ENCODE measurements at places on chromosomes 4 and X.

- DNase-seq: no peak
Measured at GRCh38 chrX:130846746-130847145, 56.3 kb downstream of the ENOX2 start.

DNA sequence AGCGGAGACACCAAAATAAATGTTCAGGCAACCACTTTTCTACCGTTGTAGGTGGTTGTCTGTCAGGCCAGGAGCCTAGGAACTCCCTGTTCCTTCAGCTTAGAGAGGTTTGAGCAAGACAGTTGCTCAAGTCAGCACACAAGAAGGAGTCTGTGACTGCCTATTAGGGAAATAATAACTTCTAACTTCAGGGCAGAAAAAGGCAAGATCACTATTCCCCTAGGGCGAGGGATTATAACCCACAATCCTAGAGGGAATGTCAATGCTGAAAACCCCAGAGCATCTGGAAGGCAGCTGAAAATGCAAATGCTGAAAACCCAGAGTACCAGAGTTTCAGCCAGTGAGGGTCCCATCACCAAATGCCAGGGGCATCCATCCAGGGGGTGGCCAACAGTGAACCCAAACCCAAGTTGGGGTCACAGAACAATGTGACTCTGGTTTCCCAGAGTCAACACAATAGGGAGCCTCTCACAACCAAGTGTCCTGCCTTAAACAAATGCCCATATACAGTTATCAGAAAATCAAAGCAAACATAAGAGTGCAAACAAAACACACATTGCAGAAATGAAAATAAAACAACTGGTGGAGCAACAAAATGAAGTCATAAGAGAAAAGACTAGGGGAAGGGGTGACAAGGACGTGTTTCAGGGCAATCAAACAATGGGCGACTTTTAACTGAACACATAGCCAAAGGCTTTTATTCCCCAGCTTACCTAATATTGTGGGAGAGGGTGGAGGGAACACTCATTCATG is 27.6 kb downstream of the MORF4L2 start:
- DNase-seq: no peak

- no peak for DNase-seq
Measured at GRCh38 chr4:40355131-40355530, 20.0 kb downstream of the CHRNA9 start.

GRCh38 chrX:28610746-28611145 is 23.5 kb downstream of the IL1RAPL1 start:
- DNase-seq: no peak

DNA sequence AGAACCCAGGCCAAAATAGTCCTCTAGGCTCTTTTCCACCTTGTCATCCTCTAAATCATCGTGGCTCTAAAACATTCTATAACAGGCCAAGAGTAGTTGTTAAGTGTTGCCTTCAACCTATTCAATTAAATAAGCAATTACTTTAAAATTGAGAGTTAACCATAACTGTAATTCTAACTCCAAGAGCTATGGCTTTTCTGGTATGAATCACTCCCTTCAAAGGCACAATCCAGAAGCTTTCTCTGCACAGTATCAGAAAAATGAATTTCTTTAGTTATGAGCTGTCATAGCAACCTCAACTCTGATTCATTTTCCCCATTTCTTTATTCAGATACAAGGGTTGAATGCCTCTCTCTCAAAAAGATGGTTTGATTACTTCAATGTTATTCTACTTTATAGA is 21.7 kb downstream of the INPP4B start:
- no peak for DNase-seq

DNA sequence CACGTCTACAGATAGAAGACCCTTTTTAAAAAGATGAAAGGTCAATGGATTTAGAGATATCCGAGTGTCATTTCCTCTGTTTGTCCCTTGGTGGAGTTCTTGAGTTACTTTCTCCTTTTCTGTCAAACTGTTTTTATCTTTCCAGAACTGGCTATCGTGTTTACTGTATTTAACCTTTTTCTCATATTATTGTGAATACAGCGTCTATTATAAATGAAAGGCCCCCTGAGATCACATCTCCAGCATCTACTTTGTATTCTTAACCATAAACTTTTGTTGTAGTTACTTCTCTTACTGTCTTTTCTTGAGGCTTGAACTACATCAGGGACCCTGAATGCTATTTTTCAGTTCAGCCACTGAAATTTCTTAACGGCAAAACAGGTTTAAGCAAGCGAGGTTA is 4.0 kb upstream of the PCDH7 start:
- peak; percentile 32 for DNase-seq

DNA sequence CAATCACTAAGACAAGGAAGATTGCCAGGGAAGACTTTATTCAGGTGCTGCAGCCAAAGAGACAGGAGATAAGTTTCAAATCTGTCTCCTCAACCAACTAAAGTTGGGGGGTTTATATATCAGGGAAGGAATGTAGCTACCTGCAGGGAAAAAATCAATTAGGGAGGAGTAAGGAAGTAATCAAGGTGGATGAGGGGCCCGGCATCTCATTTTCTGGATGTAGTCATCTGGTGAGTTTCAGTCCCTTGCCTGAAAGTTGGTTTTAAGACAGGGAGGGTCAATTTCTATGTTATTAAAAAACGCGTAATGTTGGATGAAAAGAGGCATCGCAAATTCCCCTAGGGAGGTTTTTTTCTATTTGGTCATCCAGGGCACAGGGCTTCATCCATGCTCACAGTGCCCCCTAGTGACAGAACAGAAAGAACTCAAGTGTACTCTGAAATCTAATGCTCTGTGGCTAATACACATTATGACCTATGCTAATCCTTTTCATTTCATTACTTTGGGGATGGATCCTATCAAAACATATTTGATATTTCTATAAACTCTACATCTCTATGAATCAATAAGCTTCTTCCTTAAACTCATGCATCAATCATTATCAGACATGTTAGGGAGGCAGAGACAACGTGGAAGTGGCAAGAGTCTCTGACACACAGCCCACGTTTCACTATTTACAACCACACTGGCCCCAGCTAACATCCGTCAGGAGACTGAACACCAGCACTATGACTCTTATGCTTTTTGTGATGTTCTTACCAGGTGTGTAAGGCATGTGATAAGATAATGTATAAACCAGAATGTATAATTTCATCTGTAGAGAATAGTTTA is 1577.0 kb upstream of the TENM3 start:
- DNase-seq: peak; percentile 50

DNA sequence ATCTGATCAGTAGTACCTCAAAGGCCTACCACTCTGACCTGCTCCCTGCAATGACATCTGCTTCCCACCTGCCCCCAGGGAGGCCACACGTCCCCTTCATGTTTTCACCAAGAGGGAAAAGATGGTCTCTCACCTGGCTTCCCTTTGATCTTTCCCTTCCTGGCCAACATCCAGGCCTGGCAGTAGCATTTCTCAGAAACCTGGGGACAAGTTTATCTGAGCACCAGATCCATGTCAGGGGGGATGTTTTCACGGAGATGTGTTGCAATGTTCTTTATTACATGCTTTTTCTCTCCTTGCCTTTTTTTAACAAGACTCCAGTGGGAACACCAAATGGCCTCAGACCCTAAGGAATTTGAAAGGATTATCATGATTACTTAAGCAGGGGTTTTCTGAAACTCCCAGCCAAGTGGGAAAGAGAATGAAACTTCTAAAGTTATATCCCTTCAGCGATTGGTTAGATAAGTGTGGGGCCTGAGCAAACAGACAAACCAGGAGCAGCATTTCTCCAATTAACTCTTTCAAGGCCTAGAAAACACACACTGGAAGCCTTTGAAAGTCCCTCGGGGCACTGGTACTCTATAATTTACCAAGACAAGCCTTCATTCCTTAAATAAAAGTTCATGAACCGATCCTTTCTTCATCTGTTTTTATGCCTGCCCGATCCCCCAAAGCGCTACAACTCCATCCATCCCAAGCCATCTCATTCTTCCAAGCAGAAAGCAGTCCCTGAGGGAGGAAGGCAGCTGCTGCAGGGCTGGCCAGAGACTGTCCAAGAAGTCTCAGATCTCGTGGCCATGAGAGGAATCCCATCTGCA is 94.1 kb downstream of the BCOR start:
- DNase-seq: no peak

DNA sequence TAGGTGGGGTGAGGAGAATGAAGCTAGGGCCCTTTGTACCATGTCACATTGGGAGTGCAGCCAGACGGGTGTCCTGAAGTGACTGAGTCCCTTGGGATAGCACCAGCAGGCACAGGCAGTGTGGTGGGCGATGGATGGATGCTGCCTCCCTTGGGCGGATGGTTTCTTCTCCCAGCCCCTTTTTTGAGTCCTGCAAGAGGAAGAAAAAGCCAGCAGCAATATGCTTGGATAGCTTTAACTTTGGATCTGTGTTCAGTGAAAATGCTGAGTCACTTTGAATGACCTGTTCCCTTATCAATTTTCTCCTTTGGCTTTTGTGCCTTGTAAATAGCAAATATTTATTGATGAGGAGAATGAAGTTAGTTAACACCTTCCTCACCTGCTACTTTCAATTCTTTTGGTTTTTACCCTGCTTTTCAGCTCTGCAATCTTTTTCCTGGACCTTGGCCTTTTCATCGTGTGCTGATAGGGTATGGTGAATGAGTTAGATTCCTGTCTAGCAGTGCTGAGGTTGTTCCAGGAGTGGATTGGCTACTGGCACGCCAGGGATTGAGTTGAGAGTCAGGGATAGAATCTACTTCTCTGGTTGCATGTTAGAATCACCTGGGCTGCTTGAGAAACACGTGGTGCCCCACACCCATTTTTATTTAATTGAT is 10.2 kb downstream of the DCUN1D4 start:
- no peak for DNase-seq

DNA sequence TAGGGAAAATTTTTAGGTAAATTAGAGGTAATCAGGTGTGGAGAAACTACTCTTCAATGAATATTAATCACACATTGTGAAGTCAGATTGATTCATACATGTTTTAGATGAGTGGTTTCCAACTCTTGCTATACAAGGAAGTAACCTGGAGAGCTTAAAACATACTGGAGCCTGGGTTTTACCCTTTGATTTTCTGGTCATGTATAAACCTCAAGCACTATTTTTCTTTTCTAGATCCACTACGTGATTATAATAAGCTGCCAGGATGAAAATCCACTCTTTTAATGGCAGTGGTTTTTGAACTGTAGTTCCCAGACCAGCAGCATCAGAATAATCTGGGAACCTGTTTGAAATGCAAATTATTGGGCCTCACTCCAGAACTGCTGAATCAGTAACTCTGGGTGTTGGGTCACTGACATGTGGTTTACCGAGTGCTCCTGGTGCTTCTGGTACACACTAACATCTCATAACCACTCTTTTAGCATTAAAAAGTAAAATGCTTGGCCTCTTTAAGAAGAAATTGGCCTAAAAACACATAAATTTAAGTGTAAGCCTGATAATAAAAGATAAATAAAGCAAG is 63.4 kb downstream of the DCAF12L1 start:
- DNase-seq: no peak

GRCh38 chrX:43595931-43596330 is 60.2 kb upstream of the MAOA start:
- DNase-seq: no peak

DNA sequence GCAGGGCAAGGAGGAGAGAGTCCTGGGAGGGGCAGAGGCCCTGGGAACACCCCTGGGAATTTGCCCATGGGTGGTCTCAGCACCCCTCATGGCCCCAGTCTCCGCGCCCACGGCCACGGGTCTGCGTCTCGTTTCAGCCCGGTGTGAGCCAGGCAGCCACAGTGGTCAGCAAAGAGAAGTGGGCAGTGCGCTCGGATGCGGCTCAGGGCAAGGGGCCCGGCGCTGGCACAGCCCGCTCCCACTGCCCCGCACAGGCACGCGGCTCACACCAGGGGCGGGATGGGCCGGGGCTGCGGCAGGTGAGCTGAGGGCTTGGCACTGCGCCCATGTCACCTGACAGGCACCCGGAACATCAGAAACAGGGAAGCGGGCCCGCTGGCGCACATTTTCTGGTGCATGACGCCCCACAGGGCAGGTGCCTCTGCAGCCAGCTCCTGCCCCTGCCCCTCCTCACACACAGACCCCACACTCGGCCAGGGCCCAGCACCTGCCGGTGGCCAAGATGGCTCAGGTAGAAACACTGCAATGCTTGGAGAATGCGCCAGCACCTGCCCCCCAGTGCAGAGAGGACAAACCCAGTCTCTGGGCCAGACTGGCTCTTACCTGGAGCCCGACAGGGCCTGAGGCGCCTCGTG is 41.9 kb upstream of the MXD4 start:
- peak; percentile 19 for DNase-seq

GRCh38 chr4:110503270-110504083 is 27.5 kb downstream of the ENPEP start:
- no peak for DNase-seq

GRCh38 chr4:25862411-25863346 is at the start of gene SEL1L3:
Gene SEL1L3 (minus strand): TSS chr4:25862988. CDS start chr4:25862836, 152 bp downstream.
- DNase-seq: peak; percentile 85

DNA sequence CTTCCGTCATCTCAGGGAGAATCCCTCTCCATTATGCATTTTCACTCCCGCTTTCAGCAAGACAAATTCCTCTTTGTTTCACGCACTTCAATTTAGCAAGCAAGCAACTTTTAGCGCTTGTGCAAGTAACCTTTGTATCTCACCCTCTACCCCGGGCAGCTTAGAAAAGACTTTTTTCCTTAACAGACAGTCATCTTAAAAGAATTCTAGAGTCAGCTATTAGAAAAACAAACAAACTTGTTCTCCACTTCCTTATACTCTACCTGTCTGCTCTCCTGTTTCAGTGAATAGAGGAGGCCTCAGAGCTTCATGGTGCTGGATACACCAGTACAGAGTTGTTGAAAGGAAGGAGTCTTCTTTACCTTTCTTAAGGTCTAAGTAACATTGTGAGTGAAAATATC is 12.1 kb downstream of the TIGD2 start:
- no peak for DNase-seq

DNA sequence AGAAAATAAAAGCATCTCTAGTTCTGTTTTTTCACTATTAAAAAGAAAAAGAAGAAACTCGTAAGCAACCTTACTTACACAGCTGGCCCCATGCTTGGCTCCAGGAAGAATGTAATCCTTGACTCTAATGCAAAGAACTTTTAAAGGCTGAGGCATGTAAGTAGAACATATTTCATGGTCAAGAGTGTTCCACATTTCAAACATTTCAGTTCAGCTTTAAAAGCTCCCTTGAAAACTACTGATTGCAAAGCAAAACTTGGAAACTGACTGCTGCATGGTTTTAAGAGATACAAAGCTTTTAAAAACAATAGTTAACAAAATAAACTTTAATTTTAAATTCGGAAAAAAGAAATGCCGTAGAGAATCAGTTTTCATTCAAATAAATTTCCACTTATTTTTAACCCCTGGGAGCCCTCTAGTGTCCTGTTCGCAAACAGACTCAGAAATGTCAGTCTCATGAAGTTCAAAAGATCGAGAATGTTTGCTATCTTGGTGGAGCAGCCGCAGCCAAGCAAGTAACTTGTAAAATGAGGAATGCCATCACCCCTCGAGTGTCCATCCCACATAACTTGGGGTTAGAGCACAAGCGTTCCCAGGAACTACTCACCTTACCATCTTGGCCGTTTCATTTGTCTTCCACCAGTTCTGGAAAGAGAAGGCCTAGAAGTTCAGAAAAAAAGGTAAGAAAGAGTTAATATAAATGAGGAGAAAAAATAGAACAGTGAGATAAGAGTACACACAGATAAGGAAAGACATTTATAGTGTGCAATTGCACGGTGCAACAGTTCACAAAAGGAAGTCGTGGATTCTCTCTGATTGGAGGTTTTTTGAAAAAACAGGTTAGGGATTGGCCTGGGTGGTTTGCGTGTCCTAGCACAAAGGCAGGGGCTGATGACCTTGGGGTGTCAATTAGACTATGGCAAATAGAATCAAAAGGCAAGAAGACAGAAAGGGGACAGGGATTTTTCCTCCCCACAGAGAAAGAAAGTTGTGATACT is at the start of gene GASK1B:
Gene GASK1B, minus strand, starts transcription at position 765 of the 998 bp plus-strand sequence. CDS start 1,650 bp downstream, outside the sequence.
- DNase-seq: peak; percentile 39

GRCh38 chr4:84856468-84857049 is 109.9 kb downstream of the WDFY3 start:
- DNase-seq: no peak

- DNase-seq: peak; percentile 66
Measured at GRCh38 chr4:3765271-3766035, 732 bp upstream of the ADRA2C start.
